ENCODE measurements at places on chromosomes 13 and 19.

GRCh38 chr13:32075170-32075851 lies 43.7 kb downstream of the FRY start:
- DNase-seq = no peak

- no peak for DNase-seq
These were observed 298.8 kb downstream of the LMO7 start for GRCh38 chr13:75934889-75935288.

- DNase-seq = no peak
These were observed 54.1 kb upstream of the RFXAP start for GRCh38 chr13:36764957-36765356.

- DNase-seq = no peak
These were observed 24.2 kb downstream of the GAS6 start for GRCh38 chr13:113839536-113840204.

DNA sequence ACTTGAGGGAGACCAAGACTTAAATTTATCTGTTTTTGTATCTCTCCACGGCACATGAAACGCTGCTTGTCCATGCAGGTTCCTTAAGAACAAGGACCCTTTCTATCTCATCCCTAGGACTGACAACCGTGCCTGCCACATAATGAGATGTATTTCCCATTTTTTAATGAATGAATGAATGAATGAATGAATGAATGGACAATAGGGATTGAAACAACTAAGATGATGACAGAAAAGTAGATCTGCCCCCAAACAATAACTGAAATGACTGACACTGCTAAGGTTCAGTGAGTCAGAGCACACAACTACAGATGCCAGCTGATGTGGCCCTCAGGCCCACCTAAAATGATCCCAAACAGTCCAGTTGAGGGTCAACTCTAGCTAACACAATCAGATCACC lies 69.8 kb downstream of the USP12 start:
- no peak for DNase-seq

DNA sequence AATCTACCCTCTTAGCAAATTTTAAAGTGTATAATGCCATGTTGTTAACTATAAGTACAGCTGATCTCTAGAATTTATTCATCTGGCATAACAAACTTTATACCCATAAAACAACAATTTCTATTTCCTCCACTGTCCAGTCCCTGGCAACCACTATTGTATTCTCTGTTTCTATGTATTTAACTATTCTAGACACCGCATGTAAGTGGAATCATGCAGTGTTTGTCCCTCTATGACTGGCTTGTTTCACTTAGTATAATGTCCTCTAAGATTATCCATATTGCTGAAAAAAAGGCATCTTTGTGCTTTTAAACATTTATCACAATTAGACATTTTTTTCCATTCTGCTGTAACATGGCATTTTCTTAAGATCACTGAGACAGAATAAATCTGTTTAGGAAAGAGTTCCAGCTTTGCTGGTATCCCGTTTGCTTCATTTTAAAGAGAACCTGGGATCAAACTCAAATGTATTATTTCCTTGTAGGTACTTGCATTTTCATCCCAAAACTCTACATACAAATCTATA lies 1191.0 kb downstream of the SLITRK5 start:
- no peak for DNase-seq

DNA sequence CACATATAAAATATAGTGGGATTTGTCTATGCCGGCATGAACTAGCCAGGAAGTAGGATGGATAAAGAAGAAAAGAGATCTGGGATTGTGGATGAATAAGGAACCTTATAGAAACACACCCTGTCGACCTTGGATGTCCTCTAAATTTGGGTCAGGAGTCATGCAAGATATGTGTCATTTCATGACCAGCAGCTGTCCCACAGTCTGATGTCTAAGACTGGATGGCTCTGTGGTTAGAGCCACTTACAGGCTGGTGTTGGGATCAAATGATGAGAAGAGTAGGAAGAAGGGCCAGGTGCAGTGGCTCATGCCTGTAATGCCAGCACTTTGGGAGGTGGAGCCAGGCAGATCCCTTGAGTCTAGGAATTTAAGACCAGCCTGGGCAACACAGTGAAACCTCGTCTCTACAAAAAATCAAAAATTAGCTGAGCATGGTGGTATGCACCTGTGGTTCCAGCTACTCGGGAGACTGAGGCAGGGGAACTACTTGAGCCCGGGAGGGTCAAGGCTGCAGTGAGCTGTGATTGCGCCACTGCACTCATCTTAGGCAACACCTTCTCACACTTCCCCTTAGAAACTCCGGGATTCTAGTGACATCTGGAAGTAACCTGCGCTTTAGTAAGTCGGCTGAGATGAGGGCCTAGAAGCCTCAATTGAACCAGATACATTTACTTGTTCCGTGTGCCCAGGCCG lies 30.8 kb downstream of the TMED1 start:
- DNase-seq = peak; percentile 81

GRCh38 chr13:40152145-40152544 lies 496.7 kb downstream of the COG6 start:
- DNase-seq = peak; percentile 74

GRCh38 chr13:29918845-29919244 lies 68.4 kb upstream of the UBL3 start:
- no peak for DNase-seq

GRCh38 chr19:41411100-41411967 lies 13.7 kb downstream of the BCKDHA start:
- no peak for DNase-seq

DNA sequence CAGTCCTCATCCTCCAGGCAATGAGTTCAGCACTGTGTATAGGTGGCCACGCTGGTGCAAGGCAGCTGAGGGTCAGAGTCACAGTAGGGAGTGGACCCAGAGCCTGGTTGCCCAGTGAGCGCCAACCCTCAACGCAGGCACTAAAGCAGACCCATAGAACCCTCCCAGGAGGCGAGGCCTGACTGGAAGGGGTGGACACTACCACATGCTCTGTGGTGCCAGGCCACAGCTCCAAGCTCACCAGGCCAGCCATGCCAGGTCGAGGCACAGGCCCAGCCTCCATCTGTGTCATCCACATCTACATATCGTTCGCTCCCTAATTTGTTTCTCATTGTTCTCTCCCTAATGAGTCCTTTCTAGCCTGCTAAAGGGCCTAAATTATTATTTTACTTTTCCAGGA lies 165.8 kb upstream of the GPR12 start:
- no peak for DNase-seq

GRCh38 chr19:11425719-11426457 lies 6.8 kb upstream of the RGL3 start:
- no peak for DNase-seq

DNA sequence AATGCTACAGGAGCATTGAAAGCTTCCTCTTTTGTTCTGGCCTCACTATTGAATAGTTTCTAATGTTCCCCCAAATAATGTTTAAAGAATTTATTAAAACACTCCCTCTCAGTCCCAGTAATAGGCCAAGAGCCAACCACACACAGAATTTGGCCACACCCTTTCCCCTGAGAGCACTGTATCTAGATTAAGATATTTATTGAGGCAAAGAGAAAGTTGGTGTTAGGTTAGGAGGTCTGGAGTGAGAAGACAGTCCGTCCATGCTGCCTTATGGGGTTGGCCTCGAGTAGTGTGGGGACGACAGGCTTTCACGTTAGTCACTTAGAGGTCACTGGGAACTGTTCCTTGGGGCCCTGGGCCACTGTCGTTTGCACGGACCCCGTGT lies 122.9 kb upstream of the RNF113B start:
- DNase-seq = no peak

DNA sequence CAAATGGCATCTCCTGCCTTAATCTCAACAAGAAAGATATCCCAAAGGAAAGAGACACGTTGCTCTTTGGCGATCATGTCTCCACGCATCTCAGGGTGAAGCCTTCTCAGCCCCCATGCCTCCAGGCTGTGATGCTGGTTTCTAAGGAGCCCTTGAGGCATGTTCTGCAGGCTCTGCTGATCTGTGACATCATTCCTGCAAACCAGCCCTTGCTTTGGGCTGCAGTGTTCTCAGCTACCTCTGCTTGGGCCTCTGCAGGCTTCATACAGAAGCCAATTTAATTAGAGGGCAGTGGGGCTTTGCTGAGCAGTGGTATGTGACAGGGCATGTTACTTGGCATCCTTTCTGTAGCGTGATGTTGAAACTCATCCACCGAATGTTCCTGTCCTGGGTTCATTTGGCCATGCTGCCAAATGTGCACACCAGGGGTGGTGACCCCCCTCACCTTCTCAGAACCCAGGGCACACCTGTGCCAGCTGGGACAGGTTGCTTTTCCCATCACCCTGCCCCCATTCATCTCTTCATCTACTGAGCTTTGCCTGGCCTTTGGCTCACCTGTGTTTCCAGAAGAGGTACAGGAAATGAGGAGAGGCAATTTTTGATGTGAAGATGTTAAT lies 230.9 kb downstream of the TEX29 start:
- DNase-seq = no peak

DNA sequence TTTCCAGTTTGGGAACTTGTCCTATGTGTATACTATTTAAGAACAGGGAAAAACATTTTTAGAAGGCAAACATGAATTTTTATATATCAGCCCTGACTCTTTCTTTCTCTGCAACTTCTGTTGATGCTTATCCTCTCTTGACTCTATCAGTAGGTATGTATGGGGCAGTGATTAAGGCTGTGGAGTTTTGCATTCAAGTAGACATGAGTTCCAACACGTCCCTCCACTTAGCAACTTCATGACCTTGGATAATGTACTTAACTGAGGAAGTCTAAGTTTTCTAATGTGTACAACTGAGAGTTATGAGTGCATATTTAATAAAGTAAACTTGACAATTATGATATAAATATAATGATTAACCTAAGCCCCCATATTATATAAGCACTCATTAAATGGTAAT lies 414.6 kb downstream of the TDRD3 start:
- no peak for DNase-seq

- no peak for DNase-seq
These were observed 753 bp downstream of the ZNF235 start for GRCh38 chr19:44303976-44304568.

GRCh38 chr19:40585241-40585981 lies 8.7 kb downstream of the SHKBP1 start:
- peak; percentile 86 for DNase-seq

GRCh38 chr19:31268751-31269383 lies 80.4 kb downstream of the TSHZ3 start:
- DNase-seq = no peak

DNA sequence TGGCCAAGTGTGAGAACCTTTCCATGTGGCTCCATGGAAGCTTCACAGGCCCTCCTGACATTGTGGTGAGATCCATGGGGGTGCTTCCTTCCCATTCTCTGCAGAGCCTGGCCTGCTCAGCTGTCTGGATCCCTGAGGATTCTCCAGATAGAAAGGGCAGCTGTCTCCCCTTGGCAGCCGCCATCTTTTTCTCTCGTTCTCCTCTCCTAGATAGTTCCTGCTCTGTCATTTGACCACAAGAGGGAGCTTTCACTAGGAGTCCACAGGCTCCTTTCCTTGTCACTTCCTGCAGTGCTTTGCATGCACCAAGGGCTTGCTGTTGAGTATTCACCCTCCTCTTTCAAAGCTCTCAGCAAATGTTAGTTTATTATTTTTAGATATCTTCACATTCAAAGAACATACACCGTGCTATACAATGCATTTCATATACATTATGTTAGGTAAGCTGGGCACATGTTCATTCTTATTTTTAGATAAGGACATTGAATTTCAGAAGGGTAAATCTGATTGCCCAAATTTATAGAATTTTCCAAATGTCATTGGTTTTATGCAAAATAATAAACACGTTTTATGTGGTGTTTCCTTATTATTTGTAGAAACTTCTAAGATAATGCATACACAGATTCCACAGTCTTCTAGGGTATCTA lies 133.2 kb downstream of the FRY start:
- DNase-seq = peak; percentile 56

- peak; percentile 84 for DNase-seq
These were observed at the start of gene PKN1 for GRCh38 chr19:14432791-14433553. PKN1 (plus strand) TSS chr19:14433306; CDS start chr19:14433522, 216 bp downstream.

DNA sequence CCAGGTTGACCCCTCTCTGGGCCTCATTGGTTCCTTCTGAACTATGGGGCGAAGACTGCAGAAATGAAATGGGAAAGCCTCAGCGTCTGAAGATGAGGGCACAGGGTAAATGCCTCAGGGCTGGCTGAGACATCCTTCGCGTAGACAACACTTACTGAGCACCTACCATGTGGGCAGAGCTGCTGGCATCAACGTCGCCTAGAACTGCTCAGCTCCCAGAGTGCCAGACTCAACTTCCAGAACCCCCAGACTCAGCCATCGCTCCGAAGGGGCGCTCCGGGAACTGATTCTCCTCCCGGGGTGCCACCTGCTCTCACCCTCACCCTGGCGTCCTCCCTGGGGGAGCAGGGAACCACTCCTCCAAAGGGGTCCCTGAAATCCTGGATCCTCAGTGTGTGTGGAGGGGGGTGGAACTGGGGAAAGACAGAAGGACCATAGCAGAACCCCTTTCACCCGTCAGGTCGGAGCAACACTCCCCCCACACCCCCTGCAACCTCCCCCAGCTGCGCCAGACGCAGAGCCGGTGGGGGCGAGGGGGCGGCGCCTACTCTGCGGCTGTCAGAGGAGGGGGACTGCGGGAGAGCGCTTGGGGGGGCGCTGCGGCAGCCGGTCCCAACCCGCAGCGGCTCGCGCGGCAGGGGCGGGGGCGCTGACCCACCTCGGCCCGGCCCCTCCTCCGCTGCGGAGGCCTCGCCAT lies 8.2 kb upstream of the NFIC start:
- DNase-seq = peak; percentile 25

DNA sequence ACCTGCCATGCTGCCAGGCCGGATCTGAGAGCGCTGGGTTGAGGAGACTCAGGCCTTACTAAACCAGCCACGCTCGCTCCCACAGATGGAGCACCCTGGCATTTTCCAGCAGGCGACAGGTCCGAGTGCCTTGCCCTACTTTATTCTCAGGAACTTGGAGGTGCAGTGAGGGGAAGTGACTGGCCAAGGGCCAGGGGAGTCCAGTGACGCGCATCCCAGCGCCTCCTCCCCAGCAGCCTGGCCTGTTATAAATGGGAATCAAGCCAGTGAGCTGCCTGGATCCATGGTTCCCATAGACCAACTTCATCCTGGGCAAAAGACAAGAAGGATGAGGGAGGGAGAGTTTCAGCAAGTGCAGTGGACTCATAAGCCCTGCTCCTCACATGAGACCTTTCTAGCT lies 35.5 kb downstream of the TMED1 start:
- no peak for DNase-seq

DNA sequence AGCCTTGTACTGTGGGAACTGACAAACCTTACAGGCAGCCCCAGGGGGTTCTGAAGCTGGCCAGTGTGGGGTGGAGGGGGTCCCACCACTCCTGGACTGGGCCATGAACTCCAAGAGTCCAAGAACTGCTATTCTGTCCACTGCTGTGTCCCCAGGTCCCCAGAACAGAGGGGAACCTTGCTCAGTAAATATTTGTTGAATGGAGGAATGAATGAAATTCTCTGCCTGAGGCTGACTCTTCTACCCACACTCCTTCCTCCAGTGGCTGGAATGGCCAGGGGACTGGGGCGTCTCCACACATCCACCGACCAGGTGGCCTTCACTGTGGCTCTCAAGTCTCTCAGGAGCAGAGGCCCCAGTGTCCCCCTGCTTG lies 11.6 kb downstream of the WIZ start:
- no peak for DNase-seq

GRCh38 chr19:31883296-31883990 lies 462.0 kb upstream of the ZNF507 start:
- DNase-seq = no peak

- peak; percentile 70 for DNase-seq
These were observed 35.3 kb downstream of the RGCC start for GRCh38 chr13:41492432-41493260.

Measured in suppressor macrophage treated with lipopolysaccharide for 1 hour (primary cell).